ENCODE measurements at places on chromosomes 4 and X.

GRCh38 chrX:149825424-149825823 is 43.7 kb downstream of the MAGEA9 start:
- DNase-seq = no peak

- no peak for DNase-seq
Measured at GRCh38 chr4:13445841-13446790, 38.0 kb downstream of the RAB28 start.

GRCh38 chr4:14920759-14921320 is 81.4 kb upstream of the CPEB2 start:
- no peak for DNase-seq

- DNase-seq = no peak
Measured at GRCh38 chr4:87209696-87210095, 10.7 kb downstream of the KLHL8 start.

DNA sequence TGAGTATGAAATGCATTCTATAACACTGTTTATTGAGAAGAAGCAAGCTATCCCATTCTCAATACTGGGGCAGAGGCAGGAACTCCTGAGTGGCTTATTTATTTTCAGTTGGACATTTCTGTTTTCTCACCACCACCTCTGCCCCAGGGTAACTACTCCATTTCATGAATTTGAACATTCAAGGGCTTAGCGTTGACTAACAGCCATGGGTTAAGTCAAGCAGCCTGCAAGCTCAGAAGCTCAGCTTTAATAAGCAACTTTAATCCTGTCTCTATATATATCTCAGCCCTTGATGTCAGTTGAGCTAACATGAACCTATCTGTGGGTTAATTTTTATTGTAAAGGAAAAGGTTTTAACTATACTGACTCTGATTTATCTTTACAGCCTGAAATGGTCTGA is 93.8 kb downstream of the MBNL3 start:
- DNase-seq = no peak
